Stimulated activated naive CD8-positive, alpha-beta T cell treated with anti-CD3 and anti-CD28 coated beads, Interleukin-15, amount 100 ng/mL, for 72 hours (primary cell): ENCODE measurements at places on chromosomes 5 and 9.

DNA sequence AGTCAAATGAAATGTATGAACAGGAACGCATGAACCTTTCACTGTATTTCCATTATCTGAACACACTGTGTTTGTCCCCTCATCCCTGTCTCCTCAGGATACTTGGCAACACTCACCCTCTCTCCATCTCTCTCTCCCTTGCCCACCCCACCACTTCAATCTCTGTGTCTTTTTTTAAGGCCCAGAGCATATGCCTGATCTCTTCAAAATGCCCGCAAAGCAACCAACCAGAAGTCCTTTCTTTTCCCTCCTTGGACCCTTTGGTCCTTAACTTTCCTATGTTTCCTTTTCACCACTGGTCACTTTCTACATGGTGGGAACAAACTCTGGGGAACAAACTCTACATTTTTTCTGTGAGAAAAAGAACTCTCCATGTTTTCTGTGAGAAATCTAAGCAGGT is 3.2 kb upstream of the IRF1 start:
- no peak for DNase-seq

DNA sequence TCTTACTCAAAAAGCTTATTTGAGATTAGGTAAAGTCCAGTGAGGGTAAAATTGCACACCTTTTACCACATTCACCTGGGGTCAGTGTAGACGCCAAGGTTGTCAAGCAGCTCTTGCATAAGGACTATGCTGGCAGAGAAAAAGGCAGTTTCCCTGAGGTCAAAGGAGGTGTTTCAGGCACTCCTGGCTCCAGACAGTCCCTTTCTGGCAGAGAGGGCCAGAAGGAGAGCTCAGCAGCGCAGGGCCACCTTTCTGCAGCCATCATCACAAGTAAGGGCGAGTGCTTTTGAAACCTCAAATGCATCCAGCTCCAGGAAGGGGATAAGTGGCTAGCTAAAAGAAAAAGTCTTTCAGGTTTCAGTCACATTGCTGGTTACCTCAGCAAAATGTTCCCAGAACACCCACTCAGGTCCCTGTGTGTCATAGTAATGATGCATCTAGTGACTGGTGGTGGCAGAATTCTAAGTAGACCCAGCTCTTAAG is 16.7 kb upstream of the IL13 start:
- DNase-seq, result peak; percentile 69

DNA sequence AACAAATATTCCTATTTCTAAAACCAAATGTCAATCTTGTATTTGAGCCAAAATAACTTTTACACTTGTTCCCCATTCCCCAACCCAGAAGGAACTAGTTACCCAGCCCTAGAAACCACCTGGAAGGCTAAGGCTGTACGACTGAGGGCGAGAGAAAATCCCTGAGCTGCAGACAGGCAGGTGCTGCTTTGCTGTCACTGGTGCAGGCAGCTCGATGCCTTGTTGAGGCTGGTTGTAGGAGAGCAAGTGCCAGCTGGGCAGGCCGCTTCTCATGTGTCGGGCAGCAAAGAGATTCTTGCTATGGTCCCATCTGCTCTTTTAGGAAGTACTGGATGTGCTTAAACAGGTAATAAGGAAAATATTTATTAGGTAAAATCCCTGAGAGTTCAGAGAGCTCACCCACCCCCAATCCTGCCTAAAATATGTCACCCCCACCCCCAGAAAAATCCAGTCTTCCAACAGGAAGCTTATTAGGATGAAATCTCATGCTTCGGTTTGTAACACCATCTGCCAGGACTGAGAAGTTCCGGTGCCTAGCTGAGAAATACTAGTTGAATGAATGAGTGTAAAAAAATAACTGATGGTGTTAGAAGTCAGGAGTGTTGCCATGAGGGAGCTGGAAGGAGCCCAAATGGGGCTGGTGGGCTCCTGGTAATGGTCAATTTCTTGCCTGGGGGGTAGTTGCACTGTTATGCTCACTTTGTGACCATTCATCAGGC is 91.1 kb upstream of the DMRT1 start:
- no peak for DNase-seq

GRCh38 chr9:133610845-133611244 is 1.7 kb upstream of the FAM163B start:
- DNase-seq, result no peak

GRCh38 chr5:174752121-174752520 is 27.7 kb downstream of the MSX2 start:
- DNase-seq, result no peak
